ENCODE measurements at places on chromosomes 13 and 19.

DNA sequence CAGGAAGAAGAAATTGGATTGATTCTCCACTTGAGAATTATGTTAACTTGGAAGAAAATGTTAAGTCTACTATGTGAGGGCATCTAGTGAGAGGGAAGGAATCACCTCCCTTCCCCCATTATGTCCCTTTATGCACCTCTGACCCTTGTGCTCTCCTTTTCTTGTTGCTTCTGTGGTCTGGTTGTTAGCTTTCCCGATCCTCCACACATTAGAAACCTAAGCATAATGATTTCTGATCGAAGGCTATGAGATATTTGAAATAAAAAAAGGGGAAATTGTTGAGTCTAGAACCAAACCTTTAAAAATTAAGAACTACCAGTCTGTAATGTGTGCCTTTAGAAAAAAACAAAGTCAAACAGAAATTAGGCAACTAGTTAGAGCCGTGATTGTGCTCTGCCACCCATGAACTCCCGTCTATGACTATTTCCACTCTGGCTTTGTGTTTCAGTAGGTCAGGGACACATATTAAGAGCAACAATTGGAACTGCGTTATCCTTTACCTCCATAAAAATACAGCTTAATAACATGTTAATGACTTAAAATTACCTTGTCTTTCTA is 463 bp upstream of the GPC6 start:
- DNase-seq: no peak

DNA sequence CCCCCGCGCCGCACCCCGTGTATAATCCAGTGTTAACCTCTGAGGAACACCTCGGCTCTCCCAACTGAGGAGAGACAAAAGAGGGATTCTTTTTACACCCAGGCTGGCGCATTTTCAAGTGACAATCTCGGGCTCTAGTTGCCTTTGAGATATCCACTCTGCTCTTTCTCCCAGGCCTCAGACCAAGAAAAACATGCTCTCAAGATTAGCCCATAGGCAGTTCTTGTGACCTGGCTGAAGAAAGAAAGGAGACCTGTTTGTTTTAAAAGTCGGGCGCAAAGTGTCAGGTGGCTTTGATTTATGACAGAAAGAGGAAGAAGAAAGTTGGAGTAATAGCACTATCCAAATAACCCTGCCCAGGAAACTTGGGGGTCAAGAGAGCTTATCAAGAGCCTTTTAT is 27.3 kb downstream of the SHISA2 start:
- no peak for DNase-seq

DNA sequence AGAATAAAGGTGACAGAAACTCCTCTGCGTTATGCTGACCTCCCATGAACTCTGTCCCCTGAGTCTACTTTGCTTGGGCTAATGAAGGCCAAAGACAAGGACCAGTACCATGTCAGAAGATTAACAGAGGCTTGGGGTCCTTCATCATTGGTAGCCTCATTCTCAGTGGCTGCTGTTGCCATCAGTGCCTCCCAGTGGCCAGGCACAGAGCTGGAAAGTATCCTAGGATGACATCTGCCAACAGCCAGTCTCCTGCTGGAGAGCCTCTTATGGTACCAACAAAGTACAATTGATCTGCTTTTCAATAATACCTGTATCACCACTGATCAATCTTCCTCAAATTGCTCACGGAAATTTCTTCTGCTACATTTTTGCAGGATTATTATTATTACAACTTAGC is 281.6 kb downstream of the DNAJC15 start:
- DNase-seq: no peak

DNA sequence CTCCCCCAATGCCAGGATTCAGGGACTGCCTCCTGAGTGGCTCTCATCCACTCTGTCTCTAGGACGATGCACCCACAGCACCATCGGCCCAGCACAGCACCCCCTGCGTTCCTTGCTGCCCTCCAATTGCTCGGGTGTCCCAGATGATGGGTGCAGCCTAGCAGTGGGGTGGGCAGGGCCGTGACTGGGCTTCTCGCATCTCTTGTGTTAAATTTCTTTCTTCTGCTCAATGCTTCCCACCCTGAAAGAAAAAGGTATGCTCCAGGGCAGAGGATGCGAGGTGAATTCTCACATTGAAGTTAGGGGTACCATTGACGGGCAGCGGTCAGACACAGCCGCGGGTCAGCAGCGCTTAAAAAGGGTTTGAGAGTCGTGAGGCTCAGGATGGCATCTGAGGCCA is 232.4 kb upstream of the SGCG start:
- no peak for DNase-seq

DNA sequence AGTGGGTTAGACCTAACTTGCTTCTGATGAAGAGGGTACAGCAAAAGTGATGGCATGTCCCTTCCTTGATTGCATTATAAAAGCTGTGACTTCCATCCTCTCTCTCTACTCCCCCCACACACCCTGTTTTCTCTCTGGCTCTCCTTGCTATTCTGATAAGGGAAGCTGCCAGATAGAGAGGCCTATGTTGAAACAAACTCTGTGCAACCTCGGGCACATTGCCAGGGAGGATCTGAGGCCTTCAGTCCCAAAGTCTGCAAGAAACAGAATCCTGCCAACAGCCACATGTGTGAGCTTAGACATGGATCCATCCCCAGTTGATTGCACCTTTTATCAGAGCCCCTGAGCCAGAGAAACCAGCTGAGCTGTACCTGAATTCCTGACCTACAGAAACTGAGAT is 44.8 kb upstream of the ARGLU1 start:
- DNase-seq: no peak

- DNase-seq: no peak
Measured at GRCh38 chr19:21352830-21353229, 6.0 kb upstream of the ZNF738 start.

DNA sequence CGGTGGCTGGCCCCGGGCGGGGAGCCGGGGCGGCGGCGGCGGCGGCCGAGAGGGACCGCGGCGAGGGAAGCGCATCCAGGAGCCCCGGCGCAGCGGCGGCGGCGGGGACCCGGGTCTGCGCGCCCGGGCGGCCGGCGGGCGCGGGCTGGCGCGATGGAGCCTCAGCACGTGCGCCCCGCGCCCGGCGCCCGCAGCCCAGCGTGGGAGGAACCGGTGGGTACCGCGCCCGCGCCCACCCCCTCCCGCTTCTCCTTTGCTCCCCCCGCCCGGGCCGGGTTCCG is 7.8 kb upstream of the DGKH start:
- DNase-seq: no peak

DNA sequence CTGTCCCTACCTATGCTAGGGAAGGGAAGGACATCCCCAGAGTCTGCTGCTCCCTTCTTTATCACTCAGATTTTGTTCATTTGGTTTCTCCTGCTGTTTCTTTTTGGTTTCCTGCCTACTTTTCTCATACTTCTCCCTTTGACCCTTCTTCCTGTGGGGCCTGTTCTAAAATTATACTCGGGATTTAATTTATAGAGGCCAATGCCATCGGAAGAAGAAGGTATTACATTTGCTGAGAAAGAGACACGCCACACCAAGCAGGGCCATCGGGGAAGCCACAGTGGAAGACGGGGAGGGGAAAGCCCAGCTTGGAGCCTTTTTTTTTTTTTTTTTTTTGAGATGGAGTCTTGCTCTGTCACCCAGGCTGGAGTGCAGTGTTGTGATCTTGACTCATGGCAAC is 46.8 kb upstream of the FARP1 start:
- no peak for DNase-seq

DNA sequence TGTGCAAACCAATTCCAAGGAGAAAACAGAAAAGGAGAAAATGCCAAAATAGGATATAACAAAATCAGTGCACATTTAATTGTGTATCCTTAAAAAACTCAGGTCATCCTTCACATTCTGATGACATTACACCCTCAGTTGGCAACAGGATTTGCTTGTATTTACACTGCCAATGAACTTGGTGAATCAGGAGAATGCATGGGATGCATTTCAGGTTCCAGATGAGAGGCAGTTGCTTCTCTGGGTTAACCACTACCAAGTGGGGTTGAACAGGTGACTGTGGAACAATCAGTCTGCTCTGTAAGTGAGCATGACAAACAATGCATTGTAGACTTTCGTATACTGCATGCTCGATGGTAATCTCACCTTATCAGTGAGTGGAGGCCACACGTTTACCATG is 79.1 kb downstream of the STARD13 start:
- no peak for DNase-seq

DNA sequence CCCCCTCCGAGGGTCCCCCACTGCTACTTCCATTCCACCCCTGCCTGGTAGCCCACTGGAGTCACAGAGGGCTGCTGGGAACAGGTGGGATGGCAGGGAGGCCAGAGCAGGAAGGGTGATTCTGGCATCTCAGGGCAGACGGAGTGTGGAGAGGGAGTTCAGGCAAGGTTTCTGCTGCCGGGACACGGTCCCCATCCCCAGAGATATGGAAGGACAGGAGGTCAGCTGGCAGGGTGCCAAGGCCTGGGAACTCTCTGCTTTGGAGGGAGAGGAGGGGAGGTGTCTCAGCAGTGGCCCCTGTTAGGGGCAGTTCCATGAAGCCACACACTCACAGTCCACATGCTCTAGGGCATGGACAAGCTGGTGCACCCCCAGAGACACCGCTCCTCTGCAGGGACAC is 68.1 kb downstream of the CHST8 start:
- no peak for DNase-seq

- peak; percentile 29 for DNase-seq
Measured at GRCh38 chr13:26784704-26785639, 24.4 kb upstream of the GPR12 start.

GRCh38 chr13:51763486-51763885 is 40.5 kb downstream of the DHRS12 start:
- no peak for DNase-seq

DNA sequence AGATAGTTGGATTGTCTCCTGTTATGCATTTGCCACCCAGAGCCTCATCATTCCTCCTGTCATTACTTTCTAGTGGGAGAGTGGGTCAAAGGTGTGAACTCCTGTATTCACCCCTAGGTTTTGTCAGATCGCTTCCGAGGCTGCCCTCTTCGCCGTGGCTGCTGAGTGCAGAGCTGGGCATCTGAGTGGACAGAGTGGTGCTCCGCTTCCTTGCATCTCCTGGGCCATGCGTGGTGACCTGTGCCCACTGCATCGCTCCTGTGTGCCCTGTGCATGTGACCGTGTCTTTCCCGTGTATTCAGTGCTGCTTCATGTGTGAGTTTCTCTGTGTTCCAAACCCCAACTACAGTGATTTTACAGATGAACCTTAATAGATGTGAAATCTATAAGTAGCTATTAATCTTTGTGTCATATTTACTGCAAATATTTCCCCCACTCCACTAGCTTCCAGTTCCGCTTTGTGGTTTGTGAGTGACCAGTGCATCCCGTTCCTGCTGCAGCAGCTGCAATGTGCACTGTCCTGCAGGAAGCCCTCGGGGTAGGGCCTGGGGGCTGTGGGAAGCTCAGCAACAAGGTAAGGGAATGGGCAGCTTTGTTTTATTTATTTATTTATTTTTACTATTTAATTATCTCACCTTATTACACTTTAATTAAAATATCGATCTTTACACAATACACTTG is 53.1 kb downstream of the C13orf46 start:
- DNase-seq: peak; percentile 10

DNA sequence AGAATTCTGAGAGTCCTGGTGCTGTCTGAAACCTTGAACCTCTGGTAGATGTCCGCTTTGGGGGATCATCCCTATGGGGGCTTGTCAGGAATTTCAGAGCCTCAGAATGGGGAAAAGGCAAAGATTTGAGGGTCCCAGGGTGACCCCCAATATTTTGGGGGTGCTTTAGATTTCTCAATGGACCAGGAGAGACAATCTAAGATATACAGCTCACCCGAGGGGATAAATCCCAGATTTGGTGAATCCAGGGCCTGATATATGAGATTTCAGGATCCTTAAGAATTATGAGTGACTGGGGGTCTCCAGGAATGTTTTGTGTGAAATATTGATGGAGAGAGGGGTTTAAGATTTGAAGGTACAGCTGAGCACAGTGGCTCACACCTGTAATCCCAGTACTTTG is 3.3 kb downstream of the CAPN12 start:
- DNase-seq: no peak

DNA sequence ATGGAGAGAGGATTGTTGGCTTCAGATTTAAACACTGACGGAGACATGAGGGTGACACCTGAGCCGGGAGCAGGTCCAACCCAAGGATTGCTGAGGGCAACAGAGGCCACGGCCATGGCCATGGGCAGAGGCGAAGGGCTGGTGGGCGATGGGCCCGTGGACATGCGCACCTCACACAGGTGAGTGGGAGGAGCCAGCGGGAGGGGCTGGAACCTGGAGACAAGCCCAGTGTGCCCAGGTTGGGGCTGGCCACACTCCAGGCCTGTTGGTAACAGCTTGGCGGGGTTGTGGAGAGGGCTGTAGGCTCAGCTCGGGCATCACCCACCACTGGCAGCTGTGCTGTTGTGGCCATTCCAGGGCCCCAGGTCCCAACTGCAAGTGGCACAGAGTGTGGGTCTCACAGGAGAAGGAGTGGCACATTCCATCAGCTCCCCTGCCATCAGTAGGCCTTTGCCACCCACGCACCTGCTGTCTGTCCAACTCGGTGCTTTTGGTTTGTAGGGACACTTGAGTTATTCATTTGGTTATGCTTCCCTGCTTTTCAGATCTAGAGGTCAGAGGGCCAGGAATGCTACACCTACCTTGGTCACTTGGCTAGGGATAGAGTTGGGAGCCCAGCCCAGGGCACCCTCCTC is 49.8 kb downstream of the TSSK6 start:
- DNase-seq: no peak

- DNase-seq: no peak
Measured at GRCh38 chr19:31955884-31956283, 389.5 kb upstream of the ZNF507 start.

DNA sequence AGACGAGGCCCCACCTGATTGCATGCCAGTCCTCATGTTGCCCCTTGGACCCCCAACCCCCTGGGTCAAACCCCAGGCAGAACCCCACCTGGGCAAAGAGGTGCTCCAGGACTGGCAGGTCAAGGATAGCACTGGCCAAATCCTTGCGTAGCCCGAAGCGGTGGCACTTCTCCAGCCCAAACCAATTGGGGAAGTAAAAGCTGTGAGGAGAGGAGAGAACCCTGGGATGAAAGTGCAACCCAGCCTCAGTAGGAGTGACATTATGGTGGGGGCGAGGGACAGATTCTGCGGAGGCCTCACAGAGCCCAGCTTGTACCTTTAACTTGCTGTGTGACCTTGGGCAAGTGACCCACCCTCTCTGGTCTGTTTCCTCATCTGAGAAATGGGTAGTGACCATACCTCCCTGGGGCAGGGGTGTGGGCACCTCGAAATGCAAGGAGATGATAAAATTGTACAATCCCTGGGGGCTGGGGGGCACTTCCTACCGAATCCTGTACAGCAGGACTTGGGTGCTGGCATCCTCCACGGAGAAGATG is 4.4 kb downstream of the JAK3 start:
- DNase-seq: no peak

GRCh38 chr13:80778297-80778696 is 437.4 kb upstream of the SPRY2 start:
- no peak for DNase-seq

DNA sequence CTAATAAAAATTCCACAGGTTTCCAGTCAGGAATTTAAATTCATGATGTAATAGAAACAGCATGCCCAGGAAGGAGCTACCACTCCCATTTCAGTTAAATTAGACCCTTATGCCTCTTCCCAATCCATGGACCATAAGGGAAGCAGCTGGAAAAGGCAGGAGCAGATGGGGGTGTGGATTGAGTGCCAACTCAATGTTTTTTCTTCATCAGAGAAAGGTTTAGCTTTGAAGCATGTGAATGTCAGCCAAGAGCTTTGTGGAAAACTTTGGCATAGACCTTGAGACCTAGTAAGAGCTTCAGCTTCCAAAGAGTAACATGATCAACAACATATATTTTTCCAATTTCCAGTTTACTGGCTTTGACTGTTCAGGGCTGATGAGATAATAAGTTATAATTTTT is 2139.9 kb downstream of the PCDH9 start:
- no peak for DNase-seq

GRCh38 chr19:38057959-38058690 is 151.1 kb downstream of the SIPA1L3 start:
- DNase-seq: no peak

- no peak for DNase-seq
Measured at GRCh38 chr13:57123681-57124080, 17.0 kb upstream of the PRR20A start.
